ENCODE measurements at places on chromosomes 6 and 20.
A peak's percentile ranks its signal among the peaks of the same experiment; 100 is the strongest.

- DNase-seq, result no peak
Measured at GRCh38 chr6:127880429-127880828, 20.4 kb downstream of the THEMIS start.

GRCh38 chr20:57688864-57689263, 21.0 kb downstream of the PMEPA1 start:
- no peak for DNase-seq

GRCh38 chr20:54063580-54063979, 6.8 kb downstream of the BCAS1 start:
- no peak for DNase-seq

DNA sequence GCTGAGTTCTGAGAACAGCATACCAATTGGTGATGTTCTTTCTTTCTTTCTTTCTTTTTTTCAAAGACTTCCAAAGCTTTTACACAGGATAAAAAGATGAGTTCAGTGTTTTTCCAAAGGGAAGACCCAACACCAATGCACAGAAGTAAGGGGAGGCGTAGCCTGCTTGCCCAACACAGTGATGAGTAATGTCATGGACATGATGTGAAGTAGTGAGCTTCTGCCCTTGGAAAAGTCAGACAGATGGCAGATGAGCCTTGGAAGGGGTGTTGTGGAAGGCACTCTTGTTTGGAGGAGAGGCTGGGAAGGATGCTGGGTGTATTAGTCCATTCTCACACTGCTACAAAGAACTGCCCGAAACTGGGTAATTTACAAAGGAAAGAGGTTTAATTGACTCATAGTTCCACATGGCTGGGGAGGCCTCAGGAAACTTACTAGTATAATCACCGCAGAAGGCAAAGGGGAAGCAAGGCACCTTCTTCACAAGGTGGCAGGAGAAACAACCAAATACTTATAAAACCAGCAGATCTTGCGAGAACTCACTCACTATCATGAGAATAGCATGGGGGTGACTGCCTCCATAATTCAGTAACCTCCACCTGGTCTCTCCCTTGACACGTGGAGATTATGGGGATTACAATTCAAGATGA, 12.6 kb downstream of the LRP11 start:
- DNase-seq, result peak; percentile 64

DNA sequence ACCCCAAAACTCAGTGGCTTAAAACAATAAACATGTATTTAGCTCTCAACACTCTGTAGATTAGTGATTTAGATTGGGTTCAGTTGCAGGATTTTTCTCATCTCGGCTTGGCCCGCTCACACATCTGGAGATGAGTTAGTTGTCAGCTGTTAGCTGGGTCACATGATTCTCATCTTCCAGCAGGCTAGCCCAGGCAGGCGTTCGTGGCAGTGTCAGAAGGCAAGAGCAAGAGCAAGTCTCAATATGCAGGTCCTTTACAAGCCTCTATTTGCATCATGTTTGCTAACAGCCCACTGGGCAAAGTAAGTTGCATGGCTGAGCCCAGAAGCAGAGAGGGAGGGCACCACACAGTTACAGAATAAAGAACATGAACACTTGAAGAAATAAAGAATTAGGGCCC, 83.6 kb upstream of the MYLIP start:
- DNase-seq, result peak; percentile 32

DNA sequence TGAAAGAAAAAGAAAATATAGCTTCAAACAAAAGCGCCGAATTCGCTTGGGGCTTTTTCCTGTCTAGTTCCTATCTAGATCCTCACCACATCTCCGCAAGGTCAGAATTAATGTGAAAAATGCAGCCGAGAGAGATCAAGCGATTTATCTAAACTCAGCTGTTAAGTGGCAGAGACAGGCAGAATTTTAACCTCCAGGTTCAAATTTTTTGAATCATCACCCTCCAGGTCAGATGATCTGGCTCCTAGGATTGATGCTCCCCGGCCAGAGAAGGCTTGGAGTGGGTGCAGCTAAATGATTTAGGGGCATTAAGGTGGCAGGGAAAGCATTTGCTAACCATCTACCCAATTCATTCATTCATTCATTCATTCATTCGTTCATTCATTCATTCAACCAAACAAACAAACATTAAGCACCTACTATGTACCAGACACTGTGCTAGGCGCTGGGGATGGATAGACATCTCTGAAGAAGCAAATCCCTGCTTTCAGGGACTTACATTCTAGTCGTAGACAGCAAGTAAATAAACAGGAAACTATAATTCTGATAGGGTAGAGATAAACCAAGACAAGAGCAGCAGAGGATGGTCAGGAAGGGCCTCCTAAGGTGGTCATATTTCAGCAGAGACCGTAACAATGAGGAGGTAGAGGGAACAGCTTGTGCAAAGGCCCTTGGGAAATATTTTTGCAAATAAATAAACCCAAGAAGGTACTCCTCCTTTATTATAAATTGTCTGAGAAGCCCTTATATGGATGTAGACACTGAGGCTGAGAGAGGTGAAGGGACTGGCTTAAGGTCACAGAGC, 672 bp upstream of the UBE2V1 start:
- no peak for DNase-seq

- no peak for DNase-seq
Measured at GRCh38 chr6:137427656-137428290, 66.4 kb downstream of the OLIG3 start.

DNA sequence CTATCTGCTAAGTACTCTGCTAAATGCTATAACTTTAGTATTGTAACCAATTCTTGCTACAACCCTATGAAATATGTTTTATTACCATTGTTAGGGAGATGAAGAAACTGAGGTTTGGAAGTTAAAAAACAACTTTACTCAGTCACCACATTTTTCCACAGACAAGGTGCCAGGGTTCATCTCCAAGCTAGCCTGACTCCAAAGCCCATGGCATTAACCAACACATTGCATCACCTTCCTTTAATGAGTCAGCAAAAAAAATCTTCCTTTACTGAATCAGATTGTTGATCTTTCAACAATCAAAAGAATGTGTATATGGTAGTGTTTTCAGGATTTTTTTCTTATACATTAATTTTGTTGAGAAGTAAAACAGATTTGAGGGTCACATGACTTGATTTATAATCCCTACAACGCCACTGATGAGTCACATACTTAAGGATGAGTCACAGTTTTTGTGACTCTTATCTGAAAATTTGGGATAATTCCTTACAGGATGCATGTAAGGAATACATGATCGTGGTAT, 41.5 kb downstream of the MAN1A1 start:
- DNase-seq, result peak; percentile 85

- DNase-seq, result peak; percentile 80
Measured at GRCh38 chr6:107674995-107675738, 148.9 kb downstream of the SCML4 start.

DNA sequence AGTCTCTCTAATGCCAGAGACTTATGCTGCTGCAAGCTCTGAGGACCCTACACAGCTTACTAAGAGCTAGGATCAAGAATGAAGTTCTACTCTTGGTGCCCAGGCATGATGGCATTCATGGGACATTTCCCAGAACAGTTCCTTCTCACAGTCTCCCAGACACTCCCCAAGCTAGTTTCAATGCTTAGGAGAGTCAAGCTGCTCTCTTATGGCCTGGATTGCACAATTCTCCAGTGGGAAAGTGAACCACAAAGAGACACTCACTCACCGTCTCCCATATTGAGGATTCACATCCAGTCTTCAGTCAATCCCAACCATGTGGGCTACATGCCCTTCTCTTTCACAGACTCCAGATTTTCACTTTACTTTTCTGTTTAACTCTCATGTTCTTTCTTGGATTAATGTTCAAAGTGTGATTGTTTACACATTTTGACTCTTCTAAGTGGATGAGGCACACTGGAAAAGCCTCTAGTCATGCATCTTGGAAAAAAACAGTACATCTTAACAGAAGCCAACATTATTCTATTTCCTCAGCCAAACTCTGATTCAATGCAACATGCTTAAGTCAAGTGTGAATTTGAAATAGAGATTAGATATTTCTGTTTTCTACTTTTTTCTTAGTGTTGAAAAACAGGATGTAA, 447.8 kb upstream of the BTBD3 start:
- DNase-seq, result no peak

GRCh38 chr6:3337521-3338350, 79.0 kb downstream of the PSMG4 start:
- no peak for DNase-seq

GRCh38 chr6:56815436-56815835, 139.5 kb upstream of the BEND6 start:
- DNase-seq, result no peak

- peak; percentile 90 for DNase-seq
Measured at GRCh38 chr6:1297746-1298145, 14.2 kb upstream of the FOXQ1 start.

GRCh38 chr6:27911956-27912446, at the start of gene OR2B2:
Gene OR2B2 (minus strand): TSS chr6:27912396. CDS start chr6:27912319, 77 bp downstream.
- DNase-seq, result no peak

GRCh38 chr6:74070711-74071110, 374.7 kb downstream of the CD109 start:
- no peak for DNase-seq

GRCh38 chr20:63497946-63498935, 642 bp downstream of the EEF1A2 start:
- no peak for DNase-seq

GRCh38 chr6:164826831-164827468, 482.5 kb downstream of the C6orf118 start:
- no peak for DNase-seq

DNA sequence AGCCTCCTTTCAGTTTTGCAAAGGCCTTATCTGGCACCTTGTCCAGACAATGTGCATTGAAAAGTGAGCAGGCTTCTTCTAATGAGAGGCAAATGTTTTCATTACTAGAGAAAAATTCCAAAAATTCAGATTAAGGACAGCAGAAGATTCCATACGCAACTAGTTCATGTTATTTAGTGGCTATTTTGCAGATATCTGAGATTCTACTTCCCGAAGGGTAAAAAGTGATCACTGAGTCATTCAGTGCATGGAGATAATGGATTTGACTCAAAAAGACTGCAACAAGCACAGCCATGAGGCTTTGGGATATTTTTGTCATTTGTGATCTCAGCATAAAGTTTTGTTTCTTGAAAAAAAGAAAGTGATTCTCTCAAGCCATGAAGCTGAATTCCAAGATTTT, 29.9 kb downstream of the METTL24 start:
- DNase-seq, result peak; percentile 68

DNA sequence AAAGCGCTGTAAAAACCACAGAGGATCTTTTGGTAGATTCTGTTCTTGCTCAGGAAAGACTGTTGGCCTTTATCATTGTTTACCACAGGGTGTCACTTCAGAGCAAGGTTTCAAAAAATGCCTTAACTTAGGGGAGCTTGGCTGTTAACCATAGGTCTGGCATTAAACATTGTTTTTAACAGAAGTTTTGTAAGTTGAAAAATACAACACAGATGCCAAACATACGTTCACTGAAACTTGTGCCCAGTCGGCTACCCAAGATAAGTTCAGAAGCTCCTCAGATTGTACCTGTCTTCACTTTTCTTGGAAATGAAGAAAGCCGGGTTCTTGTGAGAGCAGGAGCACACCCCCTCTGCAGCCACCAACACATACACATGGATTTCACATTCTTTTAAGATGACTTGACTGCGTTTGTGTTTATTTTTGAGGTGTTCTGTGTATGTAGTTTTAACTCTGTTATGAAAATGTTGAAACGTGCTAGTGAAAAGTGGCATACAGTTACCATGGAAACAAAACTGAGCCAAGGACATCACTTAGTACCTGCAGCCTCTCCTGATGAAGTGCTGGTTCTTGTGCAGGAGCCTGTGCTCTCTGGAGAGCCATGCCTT, 64.9 kb downstream of the SYCP2L start:
- DNase-seq, result peak; percentile 54

DNA sequence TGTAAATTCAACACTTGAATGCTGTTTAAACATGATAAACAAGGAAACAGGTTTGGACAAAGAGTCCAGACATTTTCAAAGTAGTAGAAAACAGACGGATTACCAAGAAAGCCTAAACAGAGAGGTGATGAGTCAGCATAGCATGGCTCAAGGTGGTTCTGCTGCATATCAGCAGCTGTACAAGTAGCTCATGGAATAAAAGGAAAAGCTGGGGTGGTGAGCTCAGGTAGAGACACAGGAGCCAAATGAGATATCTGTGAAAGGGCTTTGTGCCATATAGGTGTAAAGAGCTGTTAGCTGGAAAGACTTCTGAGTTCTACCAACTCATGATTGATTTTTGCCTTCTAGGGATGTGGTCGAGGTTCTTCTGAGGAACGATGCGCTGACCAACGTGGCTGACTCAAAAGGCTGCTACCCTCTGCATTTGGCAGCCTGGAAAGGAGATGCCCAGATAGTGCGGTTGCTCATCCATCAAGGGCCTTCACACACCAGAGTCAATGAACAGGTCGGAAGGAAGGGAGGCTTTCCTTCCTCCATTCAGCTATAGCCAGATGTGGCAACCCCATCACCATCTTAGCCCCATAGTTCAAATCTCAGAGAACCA, 80.7 kb downstream of the ANKS1A start:
- DNase-seq, result peak; percentile 18

DNA sequence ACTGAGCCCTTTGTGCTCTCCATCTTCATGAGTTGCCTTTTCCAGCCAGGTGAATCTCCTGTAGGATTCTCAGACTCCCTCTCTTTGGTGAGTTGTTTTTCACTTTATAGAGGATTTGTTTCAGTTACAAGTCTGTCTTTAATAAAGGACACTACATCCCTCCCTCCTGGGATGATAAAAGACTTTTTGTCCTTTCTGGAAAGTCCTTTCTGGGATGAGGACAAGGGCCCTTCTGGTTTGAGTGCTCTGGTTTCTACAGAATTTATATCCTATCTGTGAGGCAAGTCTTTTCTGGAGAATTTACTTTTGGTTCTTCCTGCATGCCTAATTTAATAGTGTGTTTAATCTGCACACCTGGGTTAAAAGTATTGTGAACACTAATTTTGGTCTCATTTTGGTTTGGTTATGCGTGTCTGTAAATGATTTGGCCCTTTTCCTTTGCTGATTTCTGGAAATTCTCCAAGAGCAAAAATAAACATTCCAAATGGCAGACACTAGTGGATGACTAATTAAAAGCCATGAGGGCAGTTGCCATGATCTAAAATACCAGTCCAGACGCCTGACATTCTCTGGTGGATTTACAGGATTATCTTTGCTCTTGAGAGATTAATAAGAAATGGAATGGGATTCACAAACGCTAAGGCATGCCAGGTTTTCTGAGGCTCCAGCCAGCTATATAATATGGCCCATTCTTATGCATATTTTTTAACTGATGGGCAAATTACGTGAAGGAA, 44.8 kb downstream of the TCP11 start:
- peak; percentile 95 for DNase-seq

- no peak for DNase-seq
Measured at GRCh38 chr6:136088693-136089092, 161.4 kb downstream of the MTFR2 start.

DNA sequence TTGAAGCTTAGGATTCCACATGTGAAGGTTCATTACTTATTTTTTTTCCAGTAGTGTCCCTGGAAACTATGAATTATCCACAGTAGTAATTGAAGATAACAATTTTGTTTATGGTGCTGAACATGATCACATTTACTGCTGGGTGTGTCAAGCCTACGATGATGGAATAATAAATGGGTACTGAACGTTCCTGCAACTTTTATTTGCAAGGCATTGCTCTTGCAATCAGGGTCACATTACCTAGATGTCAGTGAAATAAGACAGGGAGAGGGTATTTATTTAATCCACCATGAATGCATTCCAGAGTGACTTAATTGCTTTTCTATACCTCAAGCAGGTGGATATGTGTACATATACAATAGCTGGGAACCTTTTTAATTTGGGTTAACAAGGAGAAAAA, 27.0 kb upstream of the MLIP start:
- no peak for DNase-seq

- DNase-seq, result peak; percentile 34
Measured at GRCh38 chr6:53494076-53494475, 50.8 kb downstream of the GCLC start.
